ENCODE measurements at places on chromosomes 6 and 20.

GRCh38 chr6:137496909-137497720 is 2.9 kb upstream of the OLIG3 start:
- DNase-seq = peak; percentile 23

GRCh38 chr20:34311118-34312023 is 8.2 kb upstream of the AHCY start:
- no peak for DNase-seq

DNA sequence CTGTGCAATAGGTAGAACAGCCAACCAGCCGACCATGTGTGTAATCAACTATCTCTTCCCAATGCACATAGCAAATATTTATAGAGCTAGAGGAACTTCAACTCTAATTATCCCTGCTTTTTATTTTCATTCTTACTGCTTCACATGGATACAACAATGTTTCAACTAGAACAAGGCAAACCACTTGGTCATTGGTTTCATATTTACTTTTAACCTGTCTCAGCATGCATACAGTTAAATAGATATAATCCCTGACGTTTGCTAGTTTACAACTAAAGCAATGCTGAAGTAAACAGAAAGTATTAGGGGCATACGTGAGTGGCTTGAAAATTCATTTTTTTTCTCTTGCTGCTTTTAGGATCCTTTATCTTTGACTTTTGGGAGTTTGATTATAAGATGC is 318.5 kb upstream of the MAP3K7 start:
- no peak for DNase-seq

DNA sequence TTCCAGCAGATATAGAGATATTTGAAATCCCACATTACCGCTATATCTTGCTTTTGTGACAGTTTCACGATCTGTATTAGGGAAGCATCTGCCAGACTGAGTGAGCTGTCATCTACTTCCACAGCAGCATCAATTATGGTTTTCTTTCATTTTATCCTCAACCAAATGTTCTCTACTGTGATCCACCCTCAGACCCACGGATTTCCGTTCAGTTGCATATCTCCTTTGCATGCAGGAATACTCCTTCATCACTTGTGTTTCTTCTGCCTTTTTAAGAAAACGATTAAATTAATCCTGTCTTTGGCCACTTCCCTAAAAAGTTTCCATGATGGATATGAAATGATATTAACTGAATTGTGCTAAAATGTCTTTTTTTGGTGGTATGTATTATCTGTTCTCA is 262.1 kb upstream of the ADGRB3 start:
- DNase-seq = no peak

DNA sequence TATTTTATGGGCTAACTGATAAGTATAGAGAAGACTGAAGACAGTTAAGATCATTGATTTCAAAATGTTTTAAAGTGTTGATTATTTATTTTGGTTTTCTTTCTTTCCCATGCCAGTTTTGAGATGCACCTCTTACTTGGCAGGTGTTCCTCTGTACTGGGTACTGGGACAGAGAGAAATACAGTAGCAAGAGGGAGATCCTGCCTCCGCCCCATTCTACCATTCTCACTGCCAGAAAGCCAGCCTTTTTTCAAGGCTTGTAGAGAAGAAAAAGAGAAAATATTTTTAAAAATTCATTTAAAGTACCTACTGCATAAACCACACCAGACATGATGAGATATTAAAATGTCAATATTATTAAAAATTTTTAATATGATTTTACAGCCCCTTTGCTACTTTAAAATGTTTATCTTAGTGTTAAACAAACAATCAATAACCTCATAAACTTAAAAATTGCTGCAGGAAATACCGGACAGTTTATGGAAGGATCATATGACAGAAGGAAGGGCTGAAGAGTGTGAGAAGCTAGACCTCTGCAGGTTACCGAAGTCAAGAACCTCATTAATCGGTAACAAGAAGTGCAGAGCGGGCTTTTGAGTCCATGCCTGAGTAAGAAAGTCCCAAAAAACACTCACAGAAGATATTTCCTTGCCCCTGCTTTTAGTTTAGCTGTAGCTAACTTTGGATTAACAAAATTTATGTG is 117.8 kb upstream of the ESR1 start:
- no peak for DNase-seq

- DNase-seq = no peak
Observed at GRCh38 chr6:26307850-26308249, 57.1 kb upstream of the BTN3A2 start.

- no peak for DNase-seq
Observed at GRCh38 chr20:45187693-45188092, 13.0 kb downstream of the PI3 start.

DNA sequence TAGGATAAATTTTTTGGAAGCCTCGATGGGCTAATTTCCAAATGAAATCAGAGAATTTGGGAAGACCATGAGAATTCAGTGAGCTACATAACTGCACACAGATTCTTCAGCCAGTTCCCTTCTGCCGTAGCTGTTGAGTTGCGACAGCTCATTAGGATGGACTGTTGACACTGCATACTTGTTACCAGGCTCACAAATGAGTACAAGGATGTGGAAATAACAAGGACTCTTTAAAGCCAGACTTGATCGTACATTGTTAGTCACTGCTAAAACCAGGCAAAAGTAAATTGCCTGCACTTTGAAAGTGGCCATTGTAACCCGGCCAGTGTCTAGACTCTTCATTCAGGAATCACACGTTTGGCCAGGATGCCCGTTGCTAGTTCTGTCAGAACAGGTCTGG is 37.0 kb downstream of the NDUFAF5 start:
- DNase-seq = no peak

DNA sequence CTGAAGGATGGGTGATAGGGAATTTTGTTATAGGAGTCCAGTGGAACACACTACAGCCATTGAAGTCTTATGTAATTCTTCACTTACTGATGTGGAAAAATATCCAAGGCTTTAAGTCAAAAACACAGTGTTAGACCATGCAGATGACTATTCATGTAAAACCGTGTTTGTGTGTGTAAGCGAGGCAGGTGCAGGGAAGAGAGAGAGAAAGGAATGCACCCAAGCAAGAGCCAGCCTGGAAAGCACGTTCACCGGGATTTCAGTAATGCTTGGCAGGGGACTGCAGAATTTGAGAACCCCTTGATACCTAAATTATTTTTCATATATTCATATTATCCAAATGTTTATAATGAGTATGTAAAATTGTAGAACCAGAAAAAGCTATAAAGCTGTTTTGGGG is 17.9 kb downstream of the RALGAPA2 start:
- DNase-seq = no peak

- no peak for DNase-seq
Observed at GRCh38 chr20:44467289-44467883, 8.3 kb upstream of the TTPAL start.

GRCh38 chr6:133855991-133856370 is 32.9 kb upstream of the TCF21 start:
- DNase-seq = no peak

GRCh38 chr6:16421462-16421960 is 183.1 kb downstream of the GMPR start:
- no peak for DNase-seq

DNA sequence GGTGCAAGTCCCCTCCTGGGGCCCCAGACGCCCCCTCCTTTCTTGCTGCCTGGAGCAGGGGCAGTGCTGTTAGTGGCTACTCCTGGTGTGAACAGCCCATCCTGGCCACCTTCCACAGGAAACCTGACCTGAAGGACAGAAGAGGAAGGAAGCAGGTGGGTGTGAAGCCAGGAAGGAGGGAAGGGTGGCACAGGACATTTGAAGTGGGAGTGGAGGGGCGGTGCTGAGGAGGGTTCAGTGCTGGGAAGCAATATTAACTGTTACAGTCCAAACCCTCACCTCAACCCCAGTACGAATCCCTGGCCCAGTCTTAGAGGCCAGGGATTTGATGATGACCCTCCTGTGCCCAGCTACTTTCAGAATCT is 766 bp downstream of the PRICKLE4 start:
- DNase-seq = no peak

DNA sequence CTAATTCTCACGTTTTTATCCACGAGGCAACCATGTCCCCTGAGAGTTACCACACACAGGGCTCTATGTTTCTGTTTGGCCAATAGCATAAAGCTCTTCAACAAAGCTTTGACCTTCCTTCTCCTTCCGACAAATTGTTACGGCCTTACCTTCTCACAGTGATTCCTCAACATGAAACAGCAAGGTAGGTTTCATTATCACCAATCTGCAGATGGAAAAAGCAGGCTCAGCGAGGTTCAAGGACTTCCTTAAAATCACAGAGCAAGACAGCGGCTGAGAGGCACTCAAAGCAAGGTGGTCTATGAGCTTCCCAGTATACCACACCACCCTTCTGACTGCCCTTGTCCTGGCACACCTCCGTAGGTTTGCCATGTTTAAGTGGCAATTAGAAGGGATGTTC is 360.0 kb downstream of the CD83 start:
- DNase-seq = no peak

DNA sequence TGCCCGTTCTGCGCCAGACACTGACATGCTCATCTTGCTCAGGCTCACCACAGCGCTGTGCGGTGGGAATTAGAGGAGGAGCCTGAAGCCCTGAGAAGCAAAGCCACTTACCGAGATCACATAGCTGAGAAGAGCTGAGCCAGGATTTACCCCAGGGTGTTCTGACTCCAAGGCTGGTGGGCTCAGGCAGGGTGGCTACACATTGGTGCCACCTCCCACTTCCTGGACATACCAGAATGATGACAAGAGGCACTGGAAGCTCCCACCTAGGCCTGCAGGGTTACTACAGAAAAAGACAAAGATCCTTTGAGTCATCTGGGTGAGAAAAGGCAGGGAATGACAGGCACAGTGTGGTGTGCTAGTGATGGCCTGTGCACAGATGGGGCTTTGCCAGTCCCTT is 24.4 kb upstream of the FKBP1A start:
- no peak for DNase-seq

DNA sequence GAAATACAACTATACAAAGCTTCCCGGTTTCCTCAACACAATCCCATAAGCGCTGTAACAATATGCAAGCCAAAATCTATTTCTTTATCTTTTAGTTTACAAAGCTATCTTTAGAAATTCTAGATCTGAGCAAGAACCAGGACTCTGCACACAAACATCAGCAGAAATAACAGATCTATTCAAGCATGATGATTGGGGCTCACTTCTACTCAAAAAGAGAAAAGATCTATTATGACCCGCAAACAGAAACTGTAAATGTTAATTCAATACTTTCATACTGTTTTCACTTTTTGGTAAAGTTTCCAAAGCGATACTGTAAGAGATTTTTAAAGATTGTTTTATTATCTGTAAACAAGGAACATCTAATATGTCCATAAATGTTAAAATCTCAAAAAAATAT is 86.6 kb downstream of the SESN1 start:
- no peak for DNase-seq

DNA sequence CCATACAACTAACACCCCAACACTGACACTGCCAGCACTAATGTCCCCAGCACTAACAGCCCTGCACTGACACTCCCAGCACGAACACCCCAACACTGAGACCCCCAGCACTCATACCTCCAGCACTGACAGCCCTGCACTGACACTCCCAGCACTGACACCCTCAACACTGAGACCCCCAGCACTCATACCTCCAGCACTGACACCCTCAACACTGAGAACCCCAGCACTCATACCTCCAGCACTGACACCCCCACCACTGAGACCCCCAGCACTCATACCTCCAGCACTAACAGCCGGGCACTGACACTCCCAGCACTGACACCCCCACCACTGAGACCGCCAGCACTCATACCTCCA is 57.2 kb downstream of the ERMARD start:
- DNase-seq = peak; percentile 7

- DNase-seq = no peak
Observed at GRCh38 chr20:50579511-50579910, 69.3 kb downstream of the PTPN1 start.

- DNase-seq = no peak
Observed at GRCh38 chr6:38944655-38945279, 103.8 kb upstream of the GLP1R start.

GRCh38 chr6:33620856-33621710 is at the start of gene ITPR3:
Gene ITPR3 (plus strand): TSS chr6:33621322. CDS start chr6:33621603, 281 bp downstream.
- DNase-seq = peak; percentile 91

- no peak for DNase-seq
Observed at GRCh38 chr6:68777956-68778355, 142.9 kb downstream of the ADGRB3 start.

DNA sequence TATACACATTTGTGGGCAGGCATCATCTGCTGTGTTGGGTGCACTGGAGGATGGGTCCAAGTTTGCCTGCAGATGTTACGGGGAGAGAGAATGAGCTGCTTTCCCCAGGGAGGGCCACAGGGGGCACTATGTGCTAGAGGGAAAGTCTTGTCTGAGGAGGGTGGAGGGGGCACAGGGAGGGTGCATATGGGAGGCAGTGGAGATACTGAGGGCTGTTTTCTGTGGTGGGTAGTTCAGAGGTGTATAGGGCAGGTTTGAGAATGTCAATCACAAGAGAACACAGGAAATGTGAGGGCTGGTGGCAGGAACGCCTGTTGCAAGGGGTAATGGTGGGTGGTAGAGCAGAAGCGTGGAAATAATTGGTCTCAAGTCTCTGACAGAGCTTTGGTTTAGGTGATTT is 7.7 kb upstream of the PTPRA start:
- peak; percentile 61 for DNase-seq

DNA sequence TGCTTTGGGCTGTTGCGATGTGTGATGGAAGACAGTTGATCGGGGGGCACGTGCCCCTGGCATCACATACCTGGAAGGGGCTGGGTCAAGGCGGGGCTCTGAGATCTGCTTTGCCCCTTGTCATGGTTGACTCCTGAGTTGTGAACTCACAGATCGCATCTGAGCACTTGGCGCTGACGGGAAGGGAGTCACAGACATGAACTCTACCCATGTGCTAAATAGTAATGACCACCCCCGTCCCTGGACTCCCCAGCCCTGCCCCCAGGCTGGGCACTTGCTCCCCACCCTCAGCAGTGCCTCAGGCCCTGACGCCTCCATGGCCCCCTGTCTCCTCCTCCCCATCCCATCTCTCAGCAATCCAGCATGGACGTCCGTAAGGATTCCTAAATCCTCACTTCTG is 107.0 kb downstream of the SYNDIG1 start:
- DNase-seq = no peak

DNA sequence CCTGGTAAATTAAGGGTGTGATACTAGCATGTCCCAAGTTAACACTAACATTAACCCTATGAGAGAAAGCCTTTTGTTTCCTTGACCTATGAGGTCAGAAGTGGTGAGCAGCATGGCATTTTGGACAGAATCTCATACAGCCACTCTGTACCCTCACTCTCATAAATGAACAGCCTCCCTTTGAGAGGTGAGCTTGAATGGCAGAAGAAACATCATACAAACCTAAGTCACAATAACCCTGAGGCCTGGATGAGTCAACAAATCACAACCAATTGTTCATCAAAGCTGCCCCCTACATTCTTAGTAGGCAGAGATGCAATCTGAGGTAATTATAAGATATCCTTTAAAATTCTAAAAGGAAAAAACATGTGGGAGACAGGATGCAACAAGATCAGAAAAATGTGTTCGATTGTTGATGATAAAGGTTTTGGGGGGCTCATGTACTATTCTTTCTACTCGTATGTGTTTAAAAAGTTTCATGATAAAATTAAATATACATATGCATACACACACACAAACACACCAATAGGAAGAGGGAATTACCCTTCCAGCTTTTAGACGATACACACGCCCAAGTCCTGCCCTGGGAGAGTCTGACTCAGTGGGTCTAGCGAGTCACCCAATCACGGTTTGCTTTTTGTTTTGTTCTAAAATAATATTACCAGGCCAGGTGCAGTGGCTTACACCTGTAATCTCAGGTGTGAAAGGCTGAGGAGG is 117.3 kb downstream of the ARHGAP18 start:
- DNase-seq = no peak

Data from natural killer cell (primary cell).